ENCODE measurements at places on chromosomes 1 and 21.
A peak's percentile ranks its signal among the peaks of the same experiment; 100 is the strongest.

GRCh38 chr1:151541752-151542151, 1.6 kb downstream of the TUFT1 start:
- no peak for DNase-seq

DNA sequence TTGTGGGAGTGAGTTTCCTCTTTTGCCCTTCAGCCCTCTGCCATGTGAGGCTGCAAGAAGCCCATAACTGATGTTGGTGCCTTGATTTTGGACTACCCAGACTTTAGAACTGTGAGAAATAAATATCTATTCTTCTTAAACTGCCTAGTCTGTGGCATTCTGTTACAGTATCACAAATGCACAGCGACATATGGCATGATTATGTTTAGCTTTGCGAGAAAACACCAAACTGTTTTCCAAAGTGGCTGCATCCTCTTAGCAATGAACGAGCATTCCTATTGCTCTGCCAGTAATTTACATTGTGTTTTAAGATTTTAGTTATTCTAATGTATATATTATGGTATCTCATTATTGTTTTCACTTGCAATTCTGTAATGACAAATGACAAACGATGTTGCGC, 246.7 kb downstream of the HLX start:
- DNase-seq = no peak

GRCh38 chr1:93151474-93151873, 28.7 kb downstream of the TMED5 start:
- no peak for DNase-seq

DNA sequence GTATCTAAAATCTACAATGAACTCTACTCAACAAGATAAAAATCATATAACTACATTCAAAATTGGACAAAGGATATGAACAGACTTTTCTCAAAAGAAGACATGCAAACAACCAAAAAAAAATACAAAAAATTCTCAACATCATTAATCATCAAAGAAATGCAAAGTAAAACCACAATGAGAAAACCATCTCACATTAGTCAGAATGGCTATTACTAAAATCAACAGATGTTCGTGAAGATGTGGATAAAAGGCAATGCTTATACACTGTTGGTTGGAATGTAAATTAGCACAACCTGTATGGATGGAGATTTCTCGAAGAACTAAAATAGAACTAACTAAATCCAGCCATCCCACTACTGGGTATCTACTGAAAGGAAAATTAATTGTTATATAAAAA, 1080.8 kb downstream of the AMY1C start:
- no peak for DNase-seq

GRCh38 chr1:220699044-220699443, 8.9 kb downstream of the C1orf115 start:
- DNase-seq = no peak

- no peak for DNase-seq
Observed at GRCh38 chr1:201185527-201186128, 5.0 kb upstream of the IGFN1 start.

DNA sequence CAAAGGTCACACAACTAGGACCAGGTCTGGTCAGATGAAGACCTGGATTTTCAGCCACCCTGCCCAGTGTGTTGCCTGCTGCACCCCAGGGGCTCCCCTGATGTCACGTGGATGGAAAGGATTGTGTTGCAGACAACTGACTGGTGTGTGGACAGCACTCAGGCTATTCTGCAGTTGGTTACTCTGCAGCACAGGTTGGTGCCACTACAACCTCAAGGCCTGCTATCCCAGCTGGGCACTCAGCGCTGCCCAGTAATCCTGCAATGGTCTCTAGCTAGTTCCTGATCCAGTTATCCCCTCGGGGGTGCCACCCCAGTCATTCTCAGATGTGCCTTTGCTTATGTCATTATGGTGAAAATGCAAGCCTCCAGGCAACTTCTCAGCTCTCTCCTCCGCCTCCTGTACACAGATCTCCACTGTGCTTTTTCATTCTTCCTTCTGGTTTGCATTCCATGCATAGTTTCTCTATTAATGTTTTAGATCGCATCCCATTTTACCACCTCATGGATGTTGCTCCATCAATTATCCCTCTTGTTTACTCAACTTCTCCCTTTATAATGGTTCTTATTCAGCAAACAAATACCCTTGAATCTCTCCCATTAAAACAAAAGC, 503.2 kb upstream of the CAMK1G start:
- DNase-seq = no peak

- DNase-seq = no peak
Observed at GRCh38 chr1:179888071-179888470, 6.0 kb downstream of the TOR1AIP1 start.

- peak; percentile 85 for DNase-seq
Observed at GRCh38 chr1:53739109-53739681, at the start of gene GLIS1. GLIS1 (minus strand) TSS chr1:53739164; CDS start chr1:53738064, 1,100 bp downstream.

DNA sequence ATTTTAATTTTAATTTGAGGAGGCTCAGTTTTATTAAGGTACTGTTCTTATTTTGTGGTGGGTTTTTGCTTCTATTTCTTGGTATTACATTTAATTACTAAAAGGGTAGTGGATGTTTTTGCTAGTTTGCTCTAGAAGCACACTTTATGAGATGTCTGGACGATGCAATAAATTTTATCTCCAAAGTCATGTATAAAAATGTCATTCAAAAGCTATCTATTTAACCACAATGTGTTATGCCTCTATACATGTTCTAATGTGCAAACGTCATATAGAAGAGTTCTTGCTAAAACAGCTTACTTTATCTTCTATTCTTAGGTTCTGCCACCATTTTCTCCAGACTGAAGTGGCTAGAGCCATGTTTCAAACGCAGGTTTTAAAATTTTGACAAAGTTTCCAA, 12.9 kb upstream of the MPC2 start:
- no peak for DNase-seq

DNA sequence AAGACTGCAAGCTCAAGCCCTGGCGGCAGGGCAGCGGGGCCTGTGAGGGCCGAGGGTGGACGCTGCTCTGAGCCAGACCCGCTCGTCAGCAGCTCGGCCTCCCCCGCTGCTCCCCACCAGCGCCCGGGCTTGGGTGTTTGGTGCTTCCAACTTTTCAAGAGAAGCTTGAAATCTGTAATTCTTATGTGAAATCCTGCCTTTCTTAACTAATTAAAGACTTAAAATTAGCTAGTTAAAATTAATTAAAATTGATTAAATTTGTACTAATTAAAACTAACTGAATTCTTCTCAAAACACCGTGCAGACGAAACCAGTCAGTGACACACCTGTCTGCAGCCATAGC, 14.0 kb upstream of the SLC19A1 start:
- no peak for DNase-seq

GRCh38 chr1:31503570-31503969, 72.7 kb upstream of the TINAGL1 start:
- no peak for DNase-seq

DNA sequence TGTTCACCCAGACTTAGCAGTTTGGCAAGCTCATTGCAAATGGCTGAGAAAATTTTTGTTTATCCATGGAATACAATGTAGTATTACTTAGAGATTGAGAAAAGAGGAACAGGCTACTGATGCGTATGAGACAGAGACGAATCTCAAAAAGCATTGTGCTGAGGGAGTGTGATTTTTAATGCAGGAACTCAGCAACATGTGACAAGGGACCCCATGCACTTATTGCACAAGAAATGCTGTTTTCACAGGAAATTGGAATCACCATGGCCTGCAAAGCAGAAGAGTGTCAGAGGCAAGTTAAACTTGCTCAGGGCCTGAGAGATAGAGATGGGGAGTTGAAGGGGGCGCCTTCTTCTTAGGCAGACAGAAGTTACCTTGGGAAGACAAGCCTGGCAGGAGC, 32.6 kb upstream of the TLR5 start:
- DNase-seq = no peak

DNA sequence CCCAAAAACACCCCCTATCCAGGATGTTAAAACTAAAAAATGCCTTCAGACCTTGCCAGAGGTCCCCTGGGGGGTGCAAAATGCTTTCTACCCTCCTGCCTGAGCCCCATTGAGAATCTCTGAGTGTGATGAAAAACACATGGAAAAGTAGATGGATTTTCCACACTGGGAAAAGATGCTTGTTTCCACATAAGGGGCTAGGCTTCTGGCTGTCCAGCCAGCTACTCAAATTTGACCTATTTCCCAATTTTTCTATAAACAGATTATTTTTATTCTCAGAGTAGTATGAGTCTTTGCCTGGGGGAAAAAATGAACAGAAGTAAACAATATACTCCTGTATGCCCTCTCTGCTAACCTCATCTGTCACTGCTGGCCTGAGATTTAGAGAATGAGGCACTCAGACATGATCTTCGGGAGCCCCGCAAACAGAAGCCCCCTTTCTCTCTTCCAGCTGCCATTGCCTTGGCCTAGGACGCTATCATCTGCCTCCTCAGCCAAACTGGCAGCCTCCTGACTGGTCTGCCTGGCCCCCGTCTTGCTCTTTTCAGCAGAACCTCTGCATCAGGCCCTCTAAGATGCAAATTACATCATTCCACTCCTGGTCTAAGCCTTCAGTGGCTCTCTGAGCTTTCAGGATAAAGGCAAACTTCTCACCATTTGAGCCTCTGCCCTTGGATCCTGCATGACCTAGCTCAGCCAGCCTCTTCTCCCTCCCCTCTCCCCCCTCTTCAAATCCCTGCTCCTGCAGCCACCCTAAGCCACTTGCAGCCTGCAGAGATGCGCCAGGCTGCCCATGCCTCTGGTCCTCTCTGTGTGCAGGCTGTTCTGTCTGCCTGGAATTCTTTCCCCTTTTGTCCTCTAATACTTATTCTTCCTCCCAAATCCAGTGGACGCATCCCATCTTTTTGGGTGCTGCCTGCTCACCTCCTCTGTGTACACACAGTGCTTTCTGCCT, 39.7 kb upstream of the TMEM125 start:
- no peak for DNase-seq

DNA sequence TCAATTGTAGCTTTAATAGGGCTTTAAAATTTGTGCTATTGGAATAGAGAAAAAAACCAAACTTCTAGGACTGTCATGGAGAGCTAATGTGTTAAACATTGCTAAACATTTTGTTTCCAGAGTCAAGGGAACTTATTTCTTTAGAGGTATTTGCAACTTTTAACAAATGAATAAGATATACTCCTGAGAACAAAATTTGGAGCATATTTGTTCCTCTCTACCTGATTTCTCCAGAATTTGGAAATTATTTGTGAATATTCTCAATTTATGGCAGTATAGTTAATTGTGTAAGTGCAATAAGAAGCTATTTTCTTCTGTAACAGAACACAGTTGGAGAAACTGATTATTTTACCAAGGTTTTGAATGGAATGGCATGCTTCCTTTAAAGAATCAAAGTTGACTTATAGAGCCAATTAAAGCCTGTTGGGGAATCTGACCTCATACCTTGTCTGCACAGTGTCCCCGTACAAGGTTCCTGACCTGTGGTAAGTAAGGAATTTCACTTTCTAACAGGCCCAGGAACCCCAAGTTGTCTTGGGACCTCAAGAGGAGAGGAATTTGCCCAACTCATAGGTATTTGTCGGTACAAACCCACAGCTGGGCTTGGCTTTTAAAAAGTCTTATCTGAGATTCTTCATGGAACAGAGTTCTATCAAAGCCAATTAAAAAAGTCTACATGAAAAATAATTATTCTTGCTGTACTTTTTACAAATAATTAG, 72.6 kb upstream of the CSF1 start:
- DNase-seq = no peak

GRCh38 chr1:47228644-47229030, 3.4 kb downstream of the TAL1 start:
- no peak for DNase-seq

DNA sequence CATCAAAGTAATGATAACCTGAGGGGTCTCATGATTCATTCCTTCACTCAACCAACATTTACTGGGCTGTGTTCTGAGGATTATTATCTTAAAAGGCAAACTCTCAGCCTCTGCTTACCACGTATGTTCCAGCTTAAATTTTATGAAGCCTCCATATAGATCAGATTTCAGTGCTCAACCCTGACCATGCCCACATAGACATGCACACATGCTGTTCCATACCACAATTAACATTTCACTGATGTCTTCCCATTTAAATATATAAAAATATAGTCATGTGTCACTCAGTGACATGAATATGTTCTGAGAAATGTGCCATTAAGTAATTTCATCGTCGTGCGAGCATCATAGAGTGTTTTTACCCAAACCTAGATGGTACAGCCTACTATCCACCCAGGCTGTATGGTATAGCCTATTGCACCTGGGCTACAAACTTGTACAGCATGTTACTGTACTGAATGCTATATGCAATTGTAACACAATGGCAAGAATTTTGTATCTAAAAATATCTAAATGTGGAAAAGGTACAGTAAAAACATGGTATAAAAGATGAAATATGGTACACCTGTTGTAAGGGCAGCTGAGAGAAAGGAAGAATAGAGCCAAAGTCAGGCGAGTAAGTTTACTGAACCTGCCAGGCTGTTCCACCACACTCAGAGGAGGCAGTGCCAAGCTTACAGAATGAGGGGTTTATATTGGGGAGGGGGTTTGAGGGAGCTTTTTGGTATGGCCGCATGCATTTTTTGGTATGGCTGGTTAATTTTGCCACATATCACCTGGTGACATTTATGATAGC, 134.7 kb upstream of the ETV3 start:
- DNase-seq = no peak

GRCh38 chr1:46367072-46367471, 26.5 kb downstream of the NSUN4 start:
- no peak for DNase-seq

- peak; percentile 79 for DNase-seq
Observed at GRCh38 chr1:24683713-24684162, 40.6 kb downstream of the SRRM1 start.
